ENCODE measurements at places on chromosomes 6 and 20.

DNA sequence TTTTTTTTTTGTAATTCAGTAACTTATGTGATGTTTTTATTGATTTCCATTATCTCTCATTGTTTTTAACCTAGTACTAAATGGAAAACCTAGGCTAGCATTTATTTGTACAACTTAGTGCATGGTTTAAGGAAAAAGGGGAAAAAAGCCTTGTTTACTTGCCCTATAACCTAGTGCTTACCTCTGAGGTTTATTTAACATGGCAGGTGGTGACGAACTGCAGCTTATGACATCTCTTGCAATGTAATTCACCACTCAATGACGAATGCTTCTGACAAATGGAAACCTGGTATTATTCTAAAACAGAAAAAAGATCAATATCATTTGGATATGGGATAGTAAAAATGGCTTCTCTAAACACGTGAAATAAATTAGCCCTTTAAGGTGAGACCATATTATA, 618.6 kb upstream of the FLRT3 start:
- DNase-seq: peak; percentile 33

- DNase-seq: no peak
These were observed 16.3 kb downstream of the NTSR1 start for GRCh38 chr20:62724692-62725595.

DNA sequence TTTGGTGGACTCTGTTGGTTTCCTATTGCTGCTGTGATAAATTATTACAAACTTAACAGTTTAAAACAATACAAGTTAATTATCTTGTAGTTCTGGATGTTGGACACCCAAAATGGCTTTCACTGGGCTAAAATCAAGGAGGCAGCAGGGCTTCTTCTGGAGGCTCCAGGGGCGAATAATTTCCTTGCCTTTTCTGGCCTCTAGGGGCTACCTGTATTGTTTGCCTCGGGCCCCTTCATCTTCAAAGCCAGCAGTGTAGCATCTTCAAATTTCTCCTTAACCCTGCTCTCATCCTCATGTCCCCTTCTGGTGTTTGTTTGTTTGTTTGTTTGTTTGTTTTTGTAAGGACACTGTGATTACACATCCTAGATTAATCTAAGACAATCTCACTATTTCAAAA, 60.5 kb upstream of the ANKEF1 start:
- no peak for DNase-seq

DNA sequence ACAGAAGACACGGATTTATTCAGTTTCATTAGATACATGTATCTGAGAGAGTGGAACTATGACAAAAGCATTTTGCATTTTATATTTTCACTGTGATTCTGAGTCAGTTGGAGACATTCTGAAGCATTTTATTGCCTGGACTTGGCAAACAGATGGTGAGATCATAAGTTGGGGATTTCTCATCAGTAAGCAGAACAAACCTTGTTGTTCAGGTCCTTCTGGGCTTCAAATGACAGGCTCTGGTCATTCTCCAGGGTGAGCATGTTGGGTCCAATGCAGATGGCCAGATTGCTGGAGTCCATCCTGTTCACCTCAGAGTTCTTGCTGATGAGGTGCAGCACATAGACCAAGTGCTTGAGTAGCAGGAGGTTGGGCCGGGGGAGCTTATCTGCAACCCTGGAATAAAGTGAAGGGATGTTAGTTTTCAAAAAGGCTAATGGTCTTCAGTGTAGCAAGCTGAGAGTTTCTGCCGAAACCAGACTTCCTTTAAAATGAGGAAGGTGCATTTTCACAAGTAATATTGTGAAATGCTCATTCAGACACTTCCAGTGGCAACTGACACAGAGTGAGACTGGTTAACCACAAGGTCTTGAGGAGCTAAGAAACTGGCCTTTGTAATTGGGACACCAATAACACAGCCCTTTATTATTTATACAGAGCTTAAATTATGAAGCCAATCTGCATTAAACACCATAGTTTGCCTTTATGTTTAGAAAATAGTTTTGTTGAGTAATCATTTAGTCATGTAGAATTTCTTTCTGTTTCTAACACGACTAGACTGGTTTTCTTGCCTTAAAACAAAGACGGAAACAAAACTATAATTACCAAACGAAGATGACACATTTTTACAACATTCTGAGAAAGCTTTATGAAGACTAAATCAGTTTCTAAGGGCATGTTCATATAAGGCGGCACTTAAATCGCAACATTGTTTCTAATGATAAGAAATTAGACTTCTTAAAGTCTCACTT, 5.6 kb downstream of the TAGAP start:
- DNase-seq: no peak

- no peak for DNase-seq
These were observed 46.9 kb upstream of the ARMC2 start for GRCh38 chr6:108801366-108801765.

GRCh38 chr6:88381289-88381642, 215.1 kb upstream of the CNR1 start:
- no peak for DNase-seq

- no peak for DNase-seq
These were observed 172.0 kb downstream of the EYA2 start for GRCh38 chr20:47066484-47067270.

DNA sequence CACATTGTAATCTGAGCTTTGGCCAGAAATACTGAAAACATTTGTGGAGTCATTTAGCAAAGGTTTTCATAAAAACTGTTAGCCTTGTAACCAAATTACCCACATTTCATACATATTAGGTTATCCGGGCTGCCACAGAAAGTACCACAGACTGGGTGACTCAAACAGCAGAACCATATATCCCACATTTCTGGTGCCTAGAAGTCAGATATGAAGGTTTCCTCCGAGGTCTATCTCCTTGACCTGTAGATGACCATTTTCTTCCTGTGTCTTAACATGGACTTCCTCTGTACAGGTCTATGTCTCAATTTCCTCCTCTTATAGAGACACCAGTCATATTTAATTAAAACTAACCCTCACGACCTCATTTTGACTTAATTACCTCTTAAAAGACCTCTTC, 49.5 kb upstream of the SMIM28 start:
- DNase-seq: no peak

DNA sequence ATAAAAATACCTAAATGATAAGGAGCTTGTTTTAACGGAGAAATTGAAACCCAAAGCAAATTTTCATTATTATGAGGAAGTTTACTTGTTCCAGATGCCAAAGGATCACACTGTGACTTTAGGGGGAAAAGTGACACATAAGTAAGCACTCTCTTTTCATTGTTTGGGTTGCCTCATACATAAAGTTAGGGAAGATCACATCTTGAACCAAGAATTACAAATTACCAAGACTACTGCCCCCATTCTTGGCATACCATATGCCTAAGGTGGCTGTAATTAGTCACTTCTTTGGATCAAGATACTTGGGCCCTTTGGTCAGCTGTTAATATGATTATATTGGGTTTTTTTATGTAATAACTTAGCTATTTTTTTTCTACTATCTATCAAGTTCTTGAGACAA, 269.0 kb downstream of the COL12A1 start:
- DNase-seq: no peak

- no peak for DNase-seq
These were observed 702.7 kb downstream of the MAFB start for GRCh38 chr20:39986173-39986904.

GRCh38 chr6:50655848-50656453, 57.4 kb upstream of the TFAP2D start:
- no peak for DNase-seq

DNA sequence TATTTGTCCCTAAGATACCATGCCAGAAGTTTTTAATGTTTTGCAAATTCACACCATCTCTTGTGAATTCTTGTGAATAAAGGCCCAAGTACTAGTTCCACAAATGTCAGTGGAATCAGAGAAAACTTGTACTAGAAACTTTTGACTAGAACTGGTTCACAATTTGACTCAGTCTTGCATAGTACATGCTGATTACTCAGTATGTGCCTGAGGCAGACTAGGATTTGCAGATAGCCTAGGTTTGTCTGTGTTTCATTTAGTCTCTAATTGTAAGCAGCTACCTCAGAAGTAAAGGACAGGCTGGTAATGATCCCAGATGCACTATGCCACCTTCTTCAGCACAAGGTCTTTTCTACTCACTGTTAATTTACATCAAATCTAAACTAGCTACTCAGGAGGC, 34.2 kb upstream of the GSTA4 start:
- no peak for DNase-seq

DNA sequence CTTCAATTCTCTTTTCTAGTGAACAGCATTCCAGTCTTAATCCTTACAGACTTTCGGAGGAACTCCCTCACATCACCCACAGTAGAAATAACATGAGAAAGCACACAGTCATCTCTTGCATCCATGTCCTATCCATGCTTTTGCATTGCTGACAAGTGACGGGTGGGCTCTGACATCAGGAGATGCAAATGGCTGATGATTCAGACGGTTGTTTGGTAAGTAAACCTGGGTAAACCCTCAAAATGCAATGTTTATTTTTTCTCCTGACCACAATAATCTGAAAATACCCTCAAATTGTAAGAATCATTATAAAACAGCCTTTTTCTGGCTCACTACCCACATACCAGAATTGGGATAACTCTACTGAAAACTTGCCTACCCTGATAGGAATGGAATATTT, 792.0 kb downstream of the MAFB start:
- DNase-seq: no peak
